ENCODE measurements at places on chromosomes 7 and 10. TPM values are rescaled to one million over a fixed set of nuclear protein-coding genes. Genes with fewer than 3 reads are reported as not detected.

DNA sequence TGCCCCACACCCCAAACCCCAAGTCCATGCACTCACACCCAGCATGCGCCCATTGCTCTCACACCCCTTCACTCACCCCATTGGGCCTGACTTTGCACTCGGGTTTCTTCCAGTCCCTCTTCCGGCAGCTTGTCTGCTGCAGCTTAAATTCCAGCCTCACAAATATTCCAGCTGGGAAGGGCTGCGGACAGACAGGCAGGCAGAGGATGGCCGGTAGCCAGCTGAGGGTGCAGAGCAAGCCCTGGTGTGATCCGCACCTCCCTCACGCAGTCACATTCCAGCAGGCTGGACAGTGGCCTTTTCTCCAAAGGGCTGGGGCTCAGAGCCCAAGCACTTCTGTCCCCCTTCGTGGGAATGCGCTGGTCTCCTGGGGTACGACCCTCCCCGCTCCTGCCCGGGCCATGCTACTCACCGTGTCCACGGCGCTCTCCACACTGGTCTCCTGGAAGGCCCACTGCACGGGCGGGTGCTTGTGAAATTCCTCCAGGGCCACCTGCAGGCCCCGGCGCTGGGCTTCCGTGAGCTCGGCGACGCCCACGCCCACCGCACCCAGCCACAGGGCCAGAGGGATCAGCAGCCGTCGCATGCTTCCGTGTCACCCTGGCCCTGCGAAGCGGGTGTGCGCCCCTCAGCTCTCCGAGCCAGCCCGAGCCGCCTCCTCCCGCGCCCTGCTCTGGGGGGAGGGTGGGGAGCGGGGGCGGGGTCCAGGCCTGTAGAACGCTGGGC, 1.2 kb downstream of the RARRES2 start:
- no peak for DNase-seq

GRCh38 chr7:157484411-157485081, 147.7 kb downstream of the DNAJB6 start:
- no peak for DNase-seq

DNA sequence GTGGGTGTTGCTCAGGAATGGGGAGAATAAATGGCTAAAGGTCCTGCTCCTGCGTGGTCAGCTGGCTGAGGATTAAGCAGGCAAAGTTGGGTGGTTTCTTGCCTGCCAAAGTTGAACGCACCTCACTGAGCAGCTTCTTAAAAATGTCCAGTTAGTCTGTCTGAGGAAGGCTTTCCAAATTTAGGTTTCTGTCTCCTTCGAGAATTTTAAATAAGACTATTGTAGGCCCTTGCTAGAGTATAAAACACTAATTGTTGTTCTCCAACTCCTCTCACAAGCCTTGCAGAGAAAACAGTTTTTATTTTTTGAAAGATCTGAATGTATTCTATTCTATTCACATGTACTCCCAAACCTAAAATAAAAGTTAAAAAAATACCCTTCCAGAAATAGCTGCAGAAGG, 122.0 kb upstream of the LAMB4 start:
- DNase-seq, result no peak

DNA sequence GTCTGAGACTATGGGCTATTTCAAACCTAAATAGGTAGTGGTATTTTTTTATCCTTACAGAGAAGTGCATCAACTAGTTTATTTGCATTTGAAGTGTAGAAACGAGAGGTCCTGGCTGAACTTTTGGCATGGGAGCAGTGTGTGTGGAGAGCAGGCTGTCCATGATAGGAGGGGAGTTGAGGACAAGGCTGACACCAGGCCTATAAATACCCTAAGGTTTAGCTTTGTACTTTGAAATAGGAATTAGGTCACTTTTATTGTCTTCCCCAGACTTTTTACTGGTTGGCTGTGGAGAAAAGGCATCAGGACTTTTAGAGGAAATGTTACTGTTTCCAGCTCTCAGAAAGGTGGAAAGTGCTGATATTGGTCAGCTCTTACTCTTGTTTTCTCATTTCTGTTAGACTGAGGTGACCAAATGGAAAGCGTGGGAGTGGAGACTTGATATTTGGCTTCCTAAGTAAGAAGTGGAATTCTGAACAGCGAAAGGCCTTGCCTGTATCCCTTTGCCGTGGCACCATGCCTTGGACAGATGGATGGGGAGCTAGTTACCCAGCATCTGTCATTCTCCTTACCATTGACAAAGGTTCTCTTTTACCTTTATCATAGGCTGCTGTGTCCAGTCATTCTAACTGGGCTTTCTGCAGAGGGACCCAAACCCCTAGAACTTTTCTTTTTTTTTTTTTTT, 46.0 kb downstream of the GBF1 start:
- DNase-seq, result no peak

DNA sequence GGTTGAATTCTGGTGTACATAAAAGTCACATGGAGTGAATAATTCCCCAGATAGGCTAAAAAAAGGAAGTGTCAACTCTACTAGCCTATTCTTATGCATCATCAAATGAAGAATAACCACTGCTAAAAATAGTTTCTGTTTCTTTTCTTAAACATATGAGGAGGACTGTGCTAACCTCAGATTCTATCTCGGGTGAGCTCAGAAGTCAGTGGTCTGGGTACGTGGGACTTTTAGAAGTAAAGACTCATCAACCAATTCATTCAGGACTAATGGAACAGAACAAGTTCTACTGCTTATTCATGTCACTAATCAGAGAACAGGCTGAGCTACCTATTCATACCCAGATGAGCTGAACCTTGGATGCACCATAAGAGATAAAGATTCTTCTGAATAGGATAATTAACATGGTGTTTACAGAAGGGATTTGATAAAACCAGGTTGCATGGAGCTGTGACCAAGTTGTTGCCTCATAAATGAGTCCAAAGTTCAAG, 9.5 kb upstream of the ASAH2 start:
- DNase-seq, result no peak

DNA sequence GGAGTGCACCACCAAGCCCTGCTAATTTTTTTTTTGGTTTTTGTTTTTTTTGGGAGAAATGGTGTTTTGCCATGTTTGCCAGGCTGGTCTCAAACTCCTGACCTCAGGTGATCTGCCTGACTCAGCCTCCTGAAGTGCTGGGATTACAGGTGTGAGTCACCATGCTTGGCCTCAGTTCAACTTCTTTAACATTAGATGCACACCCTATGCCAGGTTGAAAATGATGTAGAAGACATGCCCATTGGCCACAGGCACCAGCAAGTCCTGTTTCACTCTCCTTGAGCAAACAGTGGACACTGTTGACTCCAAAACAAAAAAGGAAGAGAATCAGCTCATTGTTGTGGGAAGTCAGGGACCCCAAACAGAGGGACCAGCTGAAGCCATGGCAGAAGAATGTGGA, 1205.3 kb downstream of the REEP3 start:
- DNase-seq, result no peak

DNA sequence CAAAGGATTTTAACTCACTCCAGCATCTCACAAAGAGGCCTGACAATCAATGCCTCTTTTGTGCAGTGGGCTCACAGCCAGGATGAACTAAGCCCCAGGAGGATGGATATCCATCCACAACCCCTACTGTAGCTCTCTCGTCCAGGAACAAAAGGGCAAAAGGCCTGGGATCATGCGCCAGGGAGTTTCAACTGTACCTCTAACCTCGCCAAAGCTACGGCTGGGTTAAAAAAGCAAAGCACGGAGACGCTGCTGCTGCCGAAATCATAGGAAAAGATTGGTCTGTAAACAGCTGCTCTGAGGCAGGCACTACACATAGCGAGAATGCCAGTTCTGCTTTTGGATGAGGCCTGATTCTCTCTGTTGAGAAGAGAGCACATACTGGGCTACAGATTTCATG, 32.1 kb downstream of the VSTM4 start:
- no peak for DNase-seq

DNA sequence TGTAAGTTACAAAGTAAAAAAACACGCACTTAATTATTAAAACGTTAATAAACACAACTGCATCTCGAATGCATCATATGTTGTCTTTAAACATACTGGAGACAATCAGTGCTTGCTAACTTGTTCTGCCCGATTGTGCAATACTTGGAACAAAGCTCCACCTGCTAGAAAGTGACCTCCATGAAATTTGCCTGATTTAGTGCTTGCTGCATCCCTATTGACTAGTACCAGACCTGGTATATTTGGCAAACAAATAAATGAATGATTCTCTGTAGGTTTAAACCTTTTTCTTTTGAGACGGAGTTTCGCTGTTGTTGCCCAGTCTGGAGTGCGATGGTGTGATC, 6.2 kb downstream of the BZW2 start:
- DNase-seq, result no peak

DNA sequence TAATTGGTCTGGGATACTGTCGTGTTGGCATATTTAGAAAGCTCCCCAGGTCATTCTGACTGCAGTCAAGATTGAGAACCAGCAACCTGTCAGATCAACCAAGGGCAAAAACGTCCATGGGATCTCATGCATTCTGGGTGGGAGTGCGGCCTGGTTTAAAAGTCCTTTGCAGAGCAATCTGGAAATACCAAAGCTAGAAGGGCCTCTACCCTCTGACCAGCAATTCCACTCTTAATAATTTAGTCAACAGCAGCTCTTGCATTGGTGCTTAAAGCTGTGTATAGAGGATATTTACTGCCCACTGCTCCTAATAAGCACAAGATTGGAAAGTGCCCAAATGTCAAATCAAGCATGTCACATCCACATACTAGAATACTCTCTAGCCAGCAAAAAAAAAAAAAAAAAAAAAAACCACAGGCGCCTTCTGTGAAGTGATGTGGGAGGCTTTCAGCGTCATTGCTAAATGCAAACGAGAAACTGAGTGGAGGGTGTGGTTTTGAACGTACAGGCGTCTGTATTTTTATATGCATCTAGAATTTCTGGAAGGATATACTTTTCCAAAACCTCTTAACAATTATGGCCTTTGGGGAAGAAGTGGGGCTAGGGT, 44.8 kb upstream of the HSPA12A start:
- no peak for DNase-seq

DNA sequence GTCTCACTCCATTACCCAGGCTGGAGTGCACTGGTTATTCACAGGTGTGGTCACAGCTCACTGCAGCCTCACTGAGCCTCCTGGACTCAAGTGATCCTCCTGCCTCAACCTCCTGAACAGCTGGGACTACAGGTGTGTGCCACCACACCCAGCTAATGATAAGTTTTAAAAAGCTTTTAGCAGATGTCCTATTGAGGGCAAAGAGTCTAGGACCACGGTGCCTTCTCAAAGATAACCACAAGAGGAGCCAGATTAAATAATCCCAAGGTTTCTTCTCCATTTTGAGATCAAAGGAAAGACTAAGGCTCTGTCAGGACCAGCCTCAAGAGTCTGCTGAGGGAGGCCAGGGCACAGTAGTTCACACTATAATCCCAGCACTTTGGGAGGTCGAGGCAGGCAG, 4.7 kb downstream of the ATP5MF start:
- no peak for DNase-seq

DNA sequence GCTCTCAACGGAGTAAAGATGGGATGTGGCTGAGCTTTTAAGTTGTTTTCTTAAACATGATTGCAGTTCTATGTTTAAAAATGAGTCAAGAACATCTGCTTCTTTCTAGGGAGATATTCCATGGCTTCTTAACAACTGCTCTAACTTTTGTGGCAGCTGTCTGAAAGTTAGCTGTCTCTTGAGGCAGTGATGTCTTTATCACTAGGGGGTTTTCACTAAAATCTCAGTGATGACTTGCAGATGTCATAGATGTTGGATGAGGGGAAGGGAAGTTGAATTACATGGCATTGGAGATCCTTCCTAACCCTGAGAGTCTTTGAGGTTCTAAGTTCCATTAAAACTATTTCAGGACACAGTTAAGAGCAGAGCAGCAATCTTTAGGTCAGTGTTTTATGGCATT, 43.5 kb downstream of the PRKG1 start:
- DNase-seq, result no peak

DNA sequence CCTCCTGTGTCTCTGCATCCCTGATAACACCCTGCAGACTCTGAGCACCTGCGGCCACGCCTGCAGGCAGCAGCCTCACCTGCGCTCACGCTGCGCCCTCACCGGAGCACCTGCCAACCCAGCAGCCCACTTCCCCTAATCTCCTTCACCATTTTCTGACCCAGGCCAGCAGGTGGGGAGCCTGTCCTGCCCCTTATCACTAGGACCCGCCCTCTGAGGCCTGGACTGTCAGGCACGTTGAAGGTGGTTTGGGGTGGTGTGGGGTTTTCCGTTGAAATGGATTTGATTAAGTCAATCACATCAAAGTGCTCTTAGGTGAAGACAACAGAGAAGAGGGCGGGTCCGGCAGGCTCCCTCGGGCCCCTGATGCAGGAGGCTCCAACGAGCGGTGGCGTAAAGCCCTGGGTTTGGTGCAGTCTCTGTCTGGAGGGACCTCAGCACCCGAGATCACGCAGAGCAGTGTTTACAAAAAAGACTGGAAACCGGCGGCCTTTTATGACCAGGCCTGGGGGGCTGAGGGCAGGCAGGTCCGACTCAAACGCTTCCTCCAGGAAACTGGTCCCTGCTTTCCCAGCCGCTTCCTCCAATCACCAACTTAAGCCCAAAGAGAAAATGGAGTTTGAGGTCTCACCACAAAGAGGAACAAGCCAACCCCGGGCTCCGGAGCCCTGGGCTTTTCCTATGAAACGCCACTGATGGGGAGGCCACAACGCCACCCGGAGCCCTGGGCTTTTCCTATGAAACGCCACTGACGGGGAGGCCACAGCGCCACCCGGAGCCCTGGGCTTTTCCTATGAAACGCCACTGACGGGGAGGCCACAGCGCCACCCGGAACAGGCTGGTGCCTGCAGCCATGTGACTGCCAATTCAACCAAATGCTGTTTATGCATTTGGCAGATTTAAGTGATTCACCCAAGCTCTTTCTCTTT, 45.5 kb downstream of the DPYSL4 start:
- DNase-seq, result no peak

DNA sequence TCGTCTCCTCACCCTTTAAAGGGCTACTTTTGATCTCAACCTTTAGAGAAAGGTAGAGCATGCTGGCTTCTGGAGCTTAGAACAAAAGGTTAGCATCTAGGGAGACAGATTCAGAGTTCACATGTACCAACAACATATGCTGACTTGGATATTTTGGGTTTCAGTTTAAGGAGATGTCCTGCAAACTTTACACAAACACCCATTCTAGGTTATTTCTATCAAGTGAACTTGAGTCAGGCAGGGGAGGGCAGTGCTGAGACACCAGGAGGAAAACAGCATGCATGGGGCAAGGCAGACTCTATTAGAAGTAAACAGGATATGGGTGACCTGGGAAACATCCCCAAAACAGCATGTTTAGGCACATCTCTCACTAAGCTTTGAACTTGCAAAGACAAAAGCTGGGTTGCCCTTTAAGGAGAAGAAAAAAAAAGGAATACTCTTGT, 43.8 kb downstream of the ARL4A start:
- peak; percentile 34 for DNase-seq

DNA sequence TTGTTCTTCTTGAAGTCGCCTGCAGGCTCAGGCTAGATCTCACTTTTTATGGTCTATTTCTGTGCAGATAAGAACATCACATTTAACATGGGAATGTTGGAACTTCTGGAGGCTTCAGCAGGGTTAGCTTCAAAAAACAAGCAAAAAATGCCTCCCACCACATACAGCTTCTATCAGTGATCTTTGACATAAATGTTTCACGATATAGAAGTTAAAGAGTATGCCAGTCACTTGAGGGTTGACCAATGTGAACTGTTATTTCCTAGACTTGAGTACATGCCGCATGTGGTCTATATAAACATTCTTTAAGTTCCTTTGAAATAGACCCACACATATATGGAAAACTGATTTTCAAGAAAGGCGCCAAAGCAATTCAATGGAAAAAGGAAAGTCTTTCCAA, 219.2 kb upstream of the KLF14 start:
- no peak for DNase-seq

IRF5 gene
- 16.5 TPM for total RNA-seq

EN2 gene
- 0.32 TPM for total RNA-seq

PNLIPRP1 gene
- total RNA-seq, result 1.6 TPM

AFAP1L2 gene
- total RNA-seq, result 0.93 TPM

C1GALT1 gene
- total RNA-seq, result 27.2 TPM

NEURL1 gene
- total RNA-seq, result 1.4 TPM

Measured in HCT116 (cell line).